ENCODE measurements at places on chromosomes 5 and 9.

- DNase-seq, result no peak
Measured at GRCh38 chr9:11318946-11319345, 706.1 kb upstream of the PTPRD start.

- no peak for DNase-seq
Measured at GRCh38 chr9:79686381-79687130, 114.8 kb downstream of the TLE4 start.

GRCh38 chr9:107648153-107648715 is 158.7 kb upstream of the KLF4 start:
- no peak for DNase-seq

GRCh38 chr9:1285526-1285925 is 235.4 kb downstream of the DMRT2 start:
- DNase-seq, result no peak

DNA sequence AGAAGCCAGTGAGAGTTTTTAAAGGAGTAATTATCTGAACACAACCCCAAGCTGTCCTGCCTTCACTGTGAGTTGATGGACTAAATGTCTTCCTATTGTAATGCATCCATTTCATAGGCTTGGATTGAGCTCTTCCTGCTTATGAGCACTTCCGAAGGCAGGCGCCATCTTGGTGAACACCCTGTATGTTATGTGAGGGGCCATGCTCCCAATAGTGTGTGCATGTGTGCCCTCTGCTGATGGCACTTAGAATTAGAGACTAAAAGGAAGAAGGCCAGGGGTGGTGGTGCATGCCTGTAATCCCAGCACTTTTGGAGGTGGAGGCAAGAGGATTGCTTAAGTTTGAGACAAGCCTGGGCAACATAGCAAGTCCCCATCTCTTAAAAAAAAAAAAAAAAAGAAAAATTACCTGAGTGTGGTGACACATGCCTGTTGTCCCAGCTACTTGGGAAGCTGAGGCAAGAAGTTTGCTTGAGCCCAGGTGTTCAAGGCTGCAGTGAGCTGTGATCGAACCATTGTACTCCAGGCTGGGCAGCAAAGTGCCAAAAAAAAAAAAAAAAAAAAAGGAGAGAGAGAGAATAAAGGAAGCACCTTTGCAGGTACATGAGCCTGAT is 65.0 kb downstream of the C9orf152 start:
- DNase-seq, result no peak

- DNase-seq, result no peak
Measured at GRCh38 chr5:172920447-172920849, 38.8 kb upstream of the RPL26L1 start.

- no peak for DNase-seq
Measured at GRCh38 chr5:178588769-178589168, 1.4 kb downstream of the COL23A1 start.

DNA sequence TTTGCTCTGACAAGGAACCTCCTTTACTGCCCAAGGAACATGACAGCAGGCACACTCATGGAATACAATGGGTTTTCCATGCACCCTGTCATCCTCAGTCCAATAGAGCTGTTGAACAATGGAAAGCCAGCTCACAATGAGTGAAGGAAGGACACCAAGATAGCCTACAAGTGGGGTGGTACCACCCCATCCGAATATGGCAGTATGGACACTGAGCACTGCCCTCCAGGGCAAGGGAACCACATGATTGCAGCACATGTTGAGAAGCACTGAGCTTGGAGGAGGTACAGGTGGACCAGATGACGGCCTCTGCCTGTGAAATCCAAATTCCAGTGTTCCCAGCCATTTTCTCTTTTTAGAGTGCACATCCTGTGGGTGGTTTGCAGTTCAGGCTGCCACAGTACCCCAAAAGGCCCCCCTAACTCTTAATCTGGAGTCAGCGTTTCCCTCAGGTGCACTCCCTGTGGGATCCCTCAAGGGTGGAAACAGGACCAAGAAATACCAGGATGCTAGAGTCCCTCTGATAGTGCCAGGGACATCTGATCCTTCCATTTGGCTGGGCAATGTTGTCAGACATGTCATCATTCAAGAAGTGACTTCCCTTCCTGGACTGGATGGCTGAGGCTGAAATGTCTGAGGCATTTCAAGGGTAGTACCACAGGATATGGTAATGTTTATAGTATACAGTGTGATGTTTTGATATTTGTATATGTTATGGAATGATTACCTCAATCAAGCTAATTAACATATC is 48.9 kb downstream of the SMC2 start:
- DNase-seq, result no peak

DNA sequence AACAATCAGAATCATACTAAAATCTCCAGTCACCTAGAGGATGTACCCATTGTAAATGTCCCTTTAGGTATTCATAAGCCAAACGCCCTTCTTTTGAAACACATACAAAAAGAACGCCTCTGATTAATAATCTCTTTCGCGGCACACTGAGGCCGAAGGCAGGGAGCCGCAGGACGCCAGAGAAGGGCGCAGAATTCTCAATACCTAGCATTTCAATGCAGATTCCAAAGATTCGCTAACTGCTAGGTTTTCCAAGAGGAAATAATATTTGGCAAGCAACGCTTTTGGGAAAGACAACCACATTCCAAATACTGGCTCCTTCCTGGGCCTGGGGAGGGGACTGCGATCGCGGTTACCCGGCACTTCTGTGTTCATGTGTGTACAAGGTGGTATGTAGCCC is 203.3 kb downstream of the MEF2C start:
- DNase-seq, result no peak

GRCh38 chr9:13904746-13905145 is 409.2 kb downstream of the NFIB start:
- no peak for DNase-seq

GRCh38 chr5:123444016-123444415 is 20.8 kb upstream of the CEP120 start:
- no peak for DNase-seq

DNA sequence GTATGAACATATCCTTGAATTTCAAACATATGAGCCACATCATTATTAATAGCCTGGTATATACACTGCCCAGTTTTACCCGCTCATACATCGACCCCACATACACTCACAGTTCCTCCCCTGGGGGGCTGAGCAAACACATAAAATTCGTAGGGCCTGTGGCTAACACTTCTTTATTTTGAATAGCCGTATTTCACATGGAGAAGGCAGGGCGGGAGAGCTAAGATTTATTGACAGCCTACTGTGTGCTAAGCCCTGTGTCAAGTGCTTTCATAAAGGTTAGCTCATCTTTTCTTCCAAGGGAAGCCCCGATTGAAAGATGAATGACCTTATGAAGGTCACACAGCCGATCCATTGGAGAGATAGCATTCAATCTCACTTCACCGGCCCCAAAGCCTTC is 134.4 kb downstream of the ENC1 start:
- no peak for DNase-seq

GRCh38 chr9:117160254-117160653 is 254.6 kb downstream of the ASTN2 start:
- no peak for DNase-seq

GRCh38 chr9:33440609-33441008 is 6.8 kb downstream of the AQP3 start:
- no peak for DNase-seq

- no peak for DNase-seq
Measured at GRCh38 chr5:113552137-113552536, 38.6 kb downstream of the YTHDC2 start.

GRCh38 chr5:2767089-2767488 is 15.6 kb upstream of the IRX2 start:
- no peak for DNase-seq

DNA sequence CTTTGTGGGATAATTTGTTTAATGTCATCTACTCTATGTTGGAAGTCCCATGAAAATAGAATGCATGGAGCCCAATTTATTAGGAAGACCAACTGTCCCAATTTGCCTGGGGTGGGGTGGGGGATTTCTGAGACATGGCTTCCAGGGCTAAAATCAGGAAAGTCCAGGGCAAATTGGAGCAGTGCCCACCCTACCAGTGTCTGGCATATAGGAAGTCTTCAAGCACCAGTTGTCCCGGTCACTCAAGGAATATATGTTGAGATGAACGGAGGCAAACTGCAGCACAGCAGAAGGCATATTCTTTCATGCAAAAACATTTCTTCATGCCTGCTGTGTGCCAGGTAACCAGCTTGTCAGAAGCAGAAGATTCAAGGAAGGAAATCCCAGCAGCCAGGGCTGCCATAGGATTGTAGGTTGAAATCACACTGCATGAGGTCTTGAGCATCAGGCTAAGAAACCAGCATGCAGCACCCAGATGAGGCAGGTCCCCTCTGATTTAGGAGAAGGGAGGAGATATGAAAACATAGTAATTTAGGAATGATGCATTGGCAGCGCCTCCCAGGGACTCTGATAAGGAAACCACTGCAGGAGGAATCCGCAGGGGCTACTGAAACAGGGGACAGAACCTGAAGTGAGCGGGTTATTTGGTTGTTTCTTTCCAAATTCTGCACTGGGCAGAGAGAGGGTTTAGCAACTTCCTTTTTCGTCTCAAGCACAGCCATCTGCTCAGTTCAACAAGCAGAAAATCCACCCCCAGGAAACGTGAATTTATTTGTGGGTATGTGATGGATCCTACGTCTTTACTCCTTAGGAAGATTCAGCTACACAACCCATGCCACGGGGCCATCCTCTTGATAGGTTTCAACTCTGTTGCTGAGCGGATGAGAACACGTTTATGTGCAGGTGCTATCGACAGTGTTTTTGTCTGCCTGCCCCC is 112.6 kb upstream of the CPEB4 start:
- no peak for DNase-seq

GRCh38 chr9:32523910-32524309 is 2.1 kb downstream of the RIGI start:
- no peak for DNase-seq

DNA sequence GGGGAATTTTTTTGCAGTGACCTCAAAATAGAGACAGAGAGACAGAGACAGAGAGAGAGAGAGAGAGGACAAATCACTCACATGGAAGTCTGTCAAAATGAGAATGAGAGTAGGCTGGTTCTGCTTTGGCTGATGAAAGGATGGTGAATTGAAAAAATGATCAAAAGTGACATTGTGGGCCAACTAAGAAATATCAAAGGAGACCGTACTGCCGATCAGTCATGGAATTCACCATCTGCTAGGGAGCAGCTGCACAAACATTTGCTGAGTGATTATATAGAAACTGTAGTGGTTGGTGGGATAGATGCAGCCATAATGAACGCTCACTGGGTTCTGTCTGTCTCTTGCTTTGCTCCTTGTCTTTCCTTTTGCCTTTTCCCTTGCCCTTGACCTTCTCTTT is 476.6 kb upstream of the SGCD start:
- DNase-seq, result no peak

GRCh38 chr9:114856215-114856941 is 50.5 kb upstream of the TNFSF15 start:
- no peak for DNase-seq

GRCh38 chr5:97192580-97193354 is 9.7 kb upstream of the RIOK2 start:
- no peak for DNase-seq

GRCh38 chr5:35158622-35159369 is 71.5 kb downstream of the PRLR start:
- DNase-seq, result no peak

- no peak for DNase-seq
Measured at GRCh38 chr5:7461371-7461770, 65.4 kb downstream of the ADCY2 start.

DNA sequence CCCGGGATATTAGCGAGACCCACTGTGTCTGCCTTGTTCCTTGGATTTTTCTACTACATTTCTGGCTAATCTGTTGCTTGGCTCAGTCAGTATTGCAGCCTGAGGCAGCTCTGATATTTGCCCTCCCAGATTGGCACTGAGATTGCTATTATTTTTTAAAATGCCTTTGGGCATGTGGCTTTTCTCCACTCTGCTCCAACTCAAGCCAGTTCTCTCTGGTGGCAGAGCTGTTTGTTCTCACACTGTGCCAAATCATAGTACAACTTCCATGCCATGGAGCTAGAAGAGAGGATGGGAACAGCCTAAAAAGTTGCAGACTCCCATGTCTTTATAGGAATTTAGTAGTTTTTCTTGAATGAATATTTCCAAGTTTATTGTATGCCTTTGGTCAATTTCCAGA is 155.9 kb upstream of the ATP10B start:
- DNase-seq, result no peak

DNA sequence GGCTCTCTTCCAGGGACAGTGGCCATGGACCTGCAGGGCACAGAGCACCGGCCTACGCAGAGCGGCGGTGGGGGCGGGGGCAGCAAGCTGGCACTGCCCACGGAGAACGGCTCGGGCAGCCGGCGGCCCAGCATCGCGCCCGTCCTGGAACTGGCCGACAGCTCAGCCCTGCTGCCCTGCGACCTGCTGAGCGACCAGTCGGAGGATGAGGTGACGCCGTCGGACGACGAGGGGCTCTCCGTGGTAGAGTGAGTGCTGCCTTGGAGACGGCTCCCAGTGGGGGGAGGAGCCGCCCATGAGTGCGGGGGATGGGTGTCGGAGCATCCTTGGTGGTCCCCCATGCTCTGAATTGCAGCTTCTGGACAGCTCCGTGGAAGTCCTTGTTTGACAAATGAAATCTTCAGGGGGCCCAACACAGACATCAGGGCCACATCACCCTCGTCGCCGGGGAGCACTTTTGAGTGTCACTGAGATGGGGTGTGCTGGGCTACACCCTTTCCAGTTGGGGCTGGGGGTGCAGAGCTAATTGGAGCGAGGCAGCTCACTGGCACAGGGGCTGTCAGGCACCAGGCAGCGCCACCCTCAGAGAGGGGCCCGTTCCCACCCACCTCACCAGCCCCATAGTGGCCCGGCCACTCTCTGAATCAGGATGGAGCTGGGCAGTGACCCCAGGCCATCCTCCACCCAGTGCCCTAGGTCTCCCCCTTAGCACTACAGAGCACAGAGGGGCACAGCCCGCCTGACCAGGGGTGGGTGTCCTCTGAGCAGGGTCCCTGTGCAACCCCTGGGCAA is 70.9 kb downstream of the KCNT1 start:
- no peak for DNase-seq

DNA sequence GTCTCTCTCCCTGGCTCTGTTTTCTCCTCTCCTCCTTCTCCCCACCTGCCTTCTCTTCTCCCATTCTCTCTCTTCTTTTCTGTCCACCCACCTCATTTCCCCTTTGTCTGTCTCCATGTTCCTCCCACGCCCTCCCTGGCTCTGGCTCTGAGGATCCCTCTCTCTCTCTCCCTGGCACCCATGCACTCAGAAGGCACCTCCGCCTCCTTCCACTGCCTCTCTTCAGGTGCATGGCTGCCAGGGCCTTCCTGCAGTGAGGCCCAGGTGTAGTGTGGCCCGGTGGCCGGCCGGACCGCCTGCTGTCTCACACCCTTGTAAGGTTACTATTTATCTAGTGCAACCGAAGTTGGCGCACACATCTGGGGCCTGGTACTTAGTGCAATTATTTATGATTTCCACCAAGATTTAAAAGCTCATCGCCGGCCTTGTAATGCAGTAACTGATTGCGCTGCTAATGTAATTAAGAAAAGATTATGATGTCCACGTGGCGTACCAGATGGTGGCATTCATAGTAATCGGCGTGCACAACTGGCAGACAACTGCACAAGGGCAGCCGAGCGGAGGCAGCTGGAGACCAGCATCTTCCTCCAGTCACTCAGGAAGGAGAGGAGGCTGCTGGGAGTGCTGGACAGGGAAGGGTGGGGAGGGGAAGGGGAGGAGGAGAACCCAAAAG is 50.4 kb upstream of the MVB12B start:
- no peak for DNase-seq

GRCh38 chr9:134521817-134522501 is 119.6 kb upstream of the COL5A1 start:
- no peak for DNase-seq

GRCh38 chr5:31255041-31255440 is 61.6 kb downstream of the CDH6 start:
- no peak for DNase-seq

GRCh38 chr9:136685790-136686533 is 1.3 kb downstream of the AGPAT2 start:
- DNase-seq, result no peak
